Activated T-helper 1 cell treated with anti-CD3 and anti-CD28 coated beads, Interleukin-2, amount 50 U/mL, for 16 hours (primary cell): ENCODE measurements at places on chromosomes 4 and X.

GRCh38 chrX:2523911-2524310, 23.1 kb upstream of the DHRSX start:
- DNase-seq: no peak

DNA sequence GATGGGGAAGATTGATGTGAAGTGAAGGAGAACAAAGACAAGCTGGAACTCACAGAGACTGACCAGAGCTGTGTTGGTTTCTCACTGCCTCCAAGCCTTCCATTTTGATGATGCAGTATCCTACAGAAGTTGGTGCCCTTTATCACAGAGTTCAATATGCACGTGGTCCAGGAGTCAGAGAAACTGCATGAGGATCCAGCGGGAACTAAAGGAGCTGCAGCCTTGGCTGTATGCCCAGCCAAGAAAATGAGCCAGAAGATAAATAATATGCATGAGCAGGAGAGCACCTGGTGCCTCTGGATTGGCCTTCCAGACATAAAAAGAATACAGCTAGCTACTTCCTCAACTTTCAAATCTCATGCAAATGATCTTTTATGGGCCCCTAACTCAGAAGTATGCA, 44.3 kb upstream of the DCLK2 start:
- DNase-seq: no peak

GRCh38 chrX:21656587-21657317, 1.4 kb downstream of the KLHL34 start:
- no peak for DNase-seq

DNA sequence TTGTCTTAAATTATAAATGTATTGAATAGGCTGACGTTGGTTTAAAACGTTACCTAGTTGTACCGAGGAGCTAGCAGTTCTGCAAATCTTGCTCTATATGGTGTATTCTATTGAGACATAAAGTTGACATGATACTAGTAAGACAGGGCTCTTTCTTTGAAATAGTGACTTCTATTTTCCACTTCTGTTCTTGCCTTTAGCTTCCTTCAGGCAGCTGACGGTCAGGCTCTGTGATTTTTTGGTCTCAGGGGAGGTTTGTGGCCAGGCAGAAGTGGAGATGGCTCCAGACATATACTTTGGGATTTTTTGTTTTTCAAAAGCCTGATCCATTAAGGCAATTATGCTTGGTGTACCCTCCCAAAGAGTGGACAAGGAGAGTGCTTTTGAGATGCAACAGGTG, 95.2 kb downstream of the SLC34A2 start:
- no peak for DNase-seq

DNA sequence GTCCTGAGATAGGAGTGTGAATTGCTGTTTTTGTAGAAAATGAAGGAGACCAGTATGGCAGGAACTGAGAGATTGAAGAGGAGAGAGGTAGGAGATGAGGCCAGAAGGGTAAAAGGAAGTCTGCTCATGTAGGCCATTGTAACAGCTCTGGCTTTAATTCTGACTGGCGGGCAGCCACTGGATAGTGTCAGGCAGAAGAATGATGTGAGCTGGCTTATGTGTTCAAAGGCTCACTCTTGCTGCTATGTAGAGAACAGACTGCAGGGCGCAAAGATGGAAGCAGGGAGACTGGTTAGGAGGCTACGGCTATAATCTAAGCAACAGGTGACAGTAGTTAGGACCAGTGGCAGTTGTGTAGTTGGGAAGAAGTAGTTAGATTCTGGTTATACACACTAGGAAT, 160.2 kb upstream of the FGF13 start:
- no peak for DNase-seq

DNA sequence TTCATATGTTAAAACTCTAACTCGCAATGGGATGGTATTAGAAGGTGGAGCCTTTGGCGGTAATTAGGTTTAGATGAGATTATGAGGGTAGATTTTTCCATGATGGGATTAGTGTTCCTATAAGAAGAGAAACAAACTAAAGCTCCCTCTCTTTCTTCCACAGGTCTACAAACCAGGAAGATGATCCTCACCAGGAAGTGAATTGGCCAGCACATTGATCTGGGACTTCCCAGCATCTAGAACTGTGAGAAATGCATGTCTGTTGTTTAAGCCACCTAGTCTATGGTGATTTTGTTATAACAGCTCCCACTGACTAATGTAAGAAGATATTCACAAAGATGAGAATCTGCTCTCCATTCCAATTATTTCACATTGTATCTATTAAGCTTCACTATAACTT, 2266.9 kb downstream of the PCDH7 start:
- DNase-seq: no peak

- no peak for DNase-seq
Measured at GRCh38 chr4:55795341-55795740, 24.2 kb upstream of the EXOC1L start.

DNA sequence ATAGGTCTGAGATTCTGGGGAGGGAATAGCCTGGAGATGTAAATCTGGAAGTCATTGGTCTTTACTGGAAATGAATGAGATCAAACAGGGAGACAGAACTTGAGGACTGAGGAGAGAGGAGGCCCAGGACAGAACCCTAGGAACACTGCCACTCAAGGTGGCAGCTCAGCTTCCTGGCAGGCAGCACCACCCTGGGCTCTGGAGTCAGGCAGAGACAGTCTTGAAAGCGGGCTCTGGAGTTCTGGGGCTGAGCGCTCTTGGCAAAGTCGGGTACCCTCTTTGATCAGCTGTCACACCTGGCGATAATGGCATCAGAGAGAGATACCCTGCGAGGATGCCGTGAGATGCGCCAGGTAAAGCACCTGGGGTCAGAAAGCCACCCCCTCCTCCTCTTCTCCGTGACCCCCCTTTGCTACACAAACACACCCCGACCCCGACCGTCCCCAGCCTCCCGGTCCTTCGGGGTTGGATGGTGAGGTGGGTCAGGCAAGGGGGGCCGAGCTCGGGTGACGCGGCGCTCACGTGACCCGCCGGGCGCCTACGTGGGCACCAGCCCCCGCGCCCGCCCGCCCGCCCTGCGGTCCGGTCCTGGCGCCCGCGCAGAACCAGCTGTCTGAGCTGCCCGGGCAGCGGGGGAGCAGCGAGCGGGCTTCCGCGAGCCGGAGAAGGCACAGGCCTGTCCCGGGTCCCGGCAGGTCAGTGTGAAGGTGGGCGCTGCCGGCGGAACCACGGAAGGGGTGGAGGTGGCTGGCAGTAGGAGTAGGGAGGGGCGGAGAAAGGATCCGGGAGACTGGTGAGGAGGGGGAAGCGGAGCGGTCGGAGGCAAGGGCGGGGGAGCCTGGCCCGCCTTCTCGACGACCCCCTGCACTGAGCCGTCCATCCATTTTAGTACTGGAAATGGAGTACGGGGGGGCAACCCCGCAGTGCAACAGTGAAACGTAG, at the start of gene TCEAL3:
Gene TCEAL3, plus strand, starts transcription at position 600 of the 942 bp plus-strand sequence. CDS start 1,102 bp downstream, outside the sequence.
- DNase-seq: no peak

DNA sequence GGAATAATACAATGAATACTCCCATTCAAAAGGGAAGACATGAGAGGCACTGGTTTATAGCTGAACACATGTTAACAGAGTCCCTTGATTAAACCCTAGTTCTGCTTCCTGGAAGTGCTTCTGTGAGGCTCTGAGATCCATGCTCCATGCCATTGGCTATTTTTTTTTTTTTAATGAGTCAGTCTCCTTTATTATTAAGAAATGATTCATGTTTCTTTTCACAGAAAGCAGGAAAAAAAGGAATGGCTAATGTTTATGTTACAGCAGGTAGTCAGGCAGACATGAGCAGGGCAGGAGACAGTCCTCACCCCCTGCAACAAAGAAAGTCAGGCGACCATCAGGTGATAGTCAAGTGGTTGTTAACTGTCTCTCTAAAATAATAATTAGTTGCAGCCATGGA, 598.7 kb downstream of the EPHA5 start:
- DNase-seq: no peak

DNA sequence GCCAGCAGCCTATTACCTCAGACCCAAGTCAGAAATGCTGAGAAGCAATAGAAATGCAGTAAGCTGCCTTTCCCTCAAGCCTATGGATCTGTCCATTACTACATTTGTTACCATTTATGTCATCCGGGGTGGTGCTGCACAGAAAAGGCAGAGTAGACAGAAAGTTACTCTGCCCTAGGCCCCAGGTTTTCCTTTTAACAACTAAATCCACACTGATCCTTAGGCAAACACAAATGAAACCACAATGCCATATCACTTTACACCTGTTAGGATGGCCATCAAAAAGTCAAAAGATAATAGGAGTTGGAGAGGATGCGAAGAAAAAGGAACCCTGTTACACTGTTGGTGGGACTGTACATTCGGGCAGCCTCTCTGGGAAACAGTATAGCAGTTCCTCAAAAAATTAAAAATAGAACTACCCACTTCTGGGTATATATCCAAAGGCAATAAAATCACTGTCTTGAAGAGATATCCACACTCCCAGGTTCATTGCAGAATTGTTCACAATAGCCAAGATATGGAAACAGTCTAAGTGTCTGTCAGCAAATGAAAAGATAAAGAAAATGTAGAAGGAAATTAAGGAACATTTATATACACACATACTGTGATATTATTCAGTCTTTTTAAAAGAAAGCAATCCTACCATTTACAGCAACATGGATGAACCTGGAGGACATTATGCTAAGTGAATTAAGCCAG, 186.3 kb downstream of the NWD2 start:
- DNase-seq: no peak

DNA sequence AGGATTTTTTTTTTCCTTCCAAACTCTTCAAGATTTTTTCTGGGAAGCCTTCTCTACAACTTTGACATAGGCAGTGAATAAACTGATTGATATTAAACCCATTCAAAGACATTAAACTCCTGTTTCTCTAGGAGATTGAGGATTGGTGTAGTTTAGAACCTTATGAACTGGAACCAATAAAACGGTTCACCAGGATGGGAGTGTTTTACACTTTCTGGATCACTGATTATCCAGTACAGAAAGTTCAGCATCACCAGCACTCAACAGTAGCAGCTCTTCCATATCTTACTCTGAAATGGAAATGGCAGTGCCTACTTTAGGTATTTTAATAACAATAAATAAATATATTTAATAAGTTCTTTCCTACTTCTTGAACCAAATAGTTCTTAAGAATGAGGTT, 76.7 kb downstream of the BMPR1B start:
- no peak for DNase-seq
